ENCODE measurements at places on chromosomes 4 and X.

GRCh38 chr4:1112174-1112820, 1.1 kb downstream of the RNF212 start:
- H3K27ac ChIP-seq, result no peak overlapping the region
- H3K4me3 ChIP-seq, result no peak overlapping the region
- H3K36me3 ChIP-seq, result no peaks in the 10 kb centered on the region
- H3K27me3 ChIP-seq, result peaks cover 78% of the 10 kb centered on the region
- H3K4me1 ChIP-seq, result no peaks in the 10 kb centered on the region

GRCh38 chr4:124262211-124263179, 450.0 kb downstream of the ANKRD50 start:
- no peaks in the 10 kb centered on the region for H3K4me1 ChIP-seq
- no peaks in the 10 kb centered on the region for H3K36me3 ChIP-seq
- H3K27ac ChIP-seq, result no peak overlapping the region
- H3K27me3 ChIP-seq, result no peaks in the 10 kb centered on the region
- DNase-seq, result peak; percentile 84

DNA sequence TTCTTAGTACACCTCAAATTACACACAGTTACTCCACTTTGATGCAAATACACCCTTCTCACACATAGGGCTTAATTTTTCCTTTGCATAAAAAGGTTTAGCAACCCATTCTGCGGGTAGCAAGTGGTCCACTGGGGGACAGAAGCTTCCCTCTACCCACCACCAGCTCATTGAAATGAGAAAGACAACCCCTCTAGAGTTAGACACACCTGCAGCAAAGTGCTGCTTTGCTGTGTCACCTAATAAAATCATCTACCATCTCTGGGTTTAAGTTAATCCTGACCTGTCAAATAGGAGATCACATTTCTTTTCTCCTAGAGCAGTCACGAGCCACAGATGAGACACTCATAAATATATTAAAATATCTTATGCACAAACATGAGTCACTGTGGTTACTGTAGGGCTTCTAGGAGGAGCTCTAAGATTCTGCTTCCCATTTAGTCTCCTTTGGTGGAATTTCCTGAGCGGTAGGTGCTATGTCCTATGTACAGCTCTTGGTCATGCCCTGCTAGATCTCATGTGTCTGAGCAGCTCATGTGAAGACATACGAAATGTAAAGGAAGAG, 11.9 kb downstream of the BMX start:
- no peak overlapping the region for H3K4me3 ChIP-seq
- H3K27ac ChIP-seq, result no peak overlapping the region
- H3K36me3 ChIP-seq, result no peaks in the 10 kb centered on the region
- peaks cover 9% of the 10 kb centered on the region for H3K4me1 ChIP-seq

GRCh38 chrX:23332888-23333821, 1.5 kb upstream of the PTCHD1 start:
- H3K36me3 ChIP-seq, result no peaks in the 10 kb centered on the region
- peak overlapping the region; percentile 55 for H3K4me3 ChIP-seq
- H3K4me1 ChIP-seq, result peaks cover 17% of the 10 kb centered on the region
- H3K27me3 ChIP-seq, result peaks cover 90% of the 10 kb centered on the region
- DNase-seq, result peak; percentile 32

GRCh38 chr4:4425119-4425690, 38.3 kb downstream of the NSG1 start:
- no peak overlapping the region for H3K27ac ChIP-seq
- no peak overlapping the region for H3K4me3 ChIP-seq
- DNase-seq, result no peak
- no peaks in the 10 kb centered on the region for H3K36me3 ChIP-seq
- H3K27me3 ChIP-seq, result no peaks in the 10 kb centered on the region

GRCh38 chr4:71304289-71304850, 34.5 kb upstream of the SLC4A4 start:
- no peak overlapping the region for H3K27ac ChIP-seq
- H3K4me3 ChIP-seq, result no peak overlapping the region
- H3K4me1 ChIP-seq, result no peaks in the 10 kb centered on the region
- no peaks in the 10 kb centered on the region for H3K27me3 ChIP-seq

- peak; percentile 75 for DNase-seq
- H3K27me3 ChIP-seq, result no peaks in the 10 kb centered on the region
- peaks cover 91% of the 10 kb centered on the region for H3K4me1 ChIP-seq
- H3K36me3 ChIP-seq, result no peaks in the 10 kb centered on the region
- H3K4me3 ChIP-seq, result peak overlapping the region; percentile 9
Observed at GRCh38 chr4:182555997-182556418, 312.8 kb downstream of the TENM3 start.

DNA sequence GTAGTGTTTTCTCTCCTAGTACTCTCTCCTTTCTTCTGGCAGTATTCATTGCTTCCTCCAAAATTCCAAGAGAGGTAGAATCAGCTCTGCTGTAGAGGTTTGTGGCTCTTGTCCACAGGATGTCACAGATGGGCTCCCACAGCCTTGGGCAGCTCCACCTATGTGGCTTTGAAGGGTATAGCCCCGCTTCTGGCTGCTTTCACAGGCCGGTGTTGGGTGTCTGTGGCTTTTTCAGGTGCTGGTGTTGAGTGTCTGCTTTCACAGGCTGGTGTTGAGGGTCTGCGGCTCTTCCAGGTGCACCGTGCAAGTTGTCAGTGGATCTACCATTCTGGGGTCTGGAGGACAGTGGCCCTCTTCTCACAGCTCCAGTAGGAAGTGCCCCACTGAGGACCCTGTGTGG, 7.9 kb upstream of the AADAT start:
- no peaks in the 10 kb centered on the region for H3K27me3 ChIP-seq
- DNase-seq, result no peak
- H3K36me3 ChIP-seq, result no peaks in the 10 kb centered on the region
- H3K27ac ChIP-seq, result no peak overlapping the region
- H3K4me1 ChIP-seq, result no peaks in the 10 kb centered on the region

GRCh38 chrX:152652467-152652866, 14.8 kb downstream of the GABRQ start:
- H3K4me3 ChIP-seq, result no peak overlapping the region
- H3K4me1 ChIP-seq, result no peaks in the 10 kb centered on the region
- no peaks in the 10 kb centered on the region for H3K36me3 ChIP-seq
- DNase-seq, result no peak
- no peak overlapping the region for H3K27ac ChIP-seq

DNA sequence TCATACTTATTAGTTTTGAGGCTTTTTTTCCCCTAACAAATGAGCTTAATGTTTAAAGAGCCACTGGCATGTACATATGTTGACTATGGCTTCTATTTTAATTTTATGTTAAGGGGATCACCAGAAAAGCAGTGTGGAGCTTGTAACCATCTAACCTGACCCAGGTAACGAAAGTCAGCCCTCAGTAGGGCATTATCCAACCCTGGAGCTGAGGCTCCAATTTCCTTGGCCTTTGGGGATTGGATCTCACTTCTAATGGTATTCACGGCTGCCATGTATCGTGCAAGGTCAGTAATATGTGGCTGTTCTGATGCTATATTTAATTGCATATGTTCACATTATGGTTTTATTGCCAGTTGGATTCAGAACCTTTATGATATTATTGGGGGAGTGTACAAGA, 75.2 kb upstream of the CCSER1 start:
- no peak overlapping the region for H3K4me3 ChIP-seq
- DNase-seq, result no peak
- H3K36me3 ChIP-seq, result no peaks in the 10 kb centered on the region
- no peak overlapping the region for H3K27ac ChIP-seq
- no peaks in the 10 kb centered on the region for H3K4me1 ChIP-seq

DNA sequence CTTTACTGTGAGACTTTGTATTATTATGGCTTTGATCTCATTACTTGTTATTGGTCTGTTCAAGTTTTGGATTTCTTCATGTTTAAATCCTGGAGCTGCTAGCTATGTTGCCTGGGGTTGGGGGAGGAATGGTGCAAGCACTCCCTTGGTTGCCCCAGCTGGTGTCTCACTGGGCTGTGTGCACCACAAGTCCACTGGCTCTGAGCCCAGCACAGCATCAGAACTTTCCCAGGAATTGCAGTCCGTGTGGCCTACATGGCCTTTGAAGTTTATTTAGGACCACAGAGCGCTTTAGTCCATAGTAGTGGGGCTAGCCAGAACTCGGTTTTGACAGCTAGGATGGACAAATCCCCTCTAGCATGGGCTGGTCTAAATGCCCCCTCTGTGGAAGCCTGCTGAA, 278.8 kb upstream of the RPS6KA3 start:
- no peak overlapping the region for H3K4me3 ChIP-seq
- no peak overlapping the region for H3K27ac ChIP-seq
- no peaks in the 10 kb centered on the region for H3K36me3 ChIP-seq
- DNase-seq, result no peak
- no peaks in the 10 kb centered on the region for H3K27me3 ChIP-seq

DNA sequence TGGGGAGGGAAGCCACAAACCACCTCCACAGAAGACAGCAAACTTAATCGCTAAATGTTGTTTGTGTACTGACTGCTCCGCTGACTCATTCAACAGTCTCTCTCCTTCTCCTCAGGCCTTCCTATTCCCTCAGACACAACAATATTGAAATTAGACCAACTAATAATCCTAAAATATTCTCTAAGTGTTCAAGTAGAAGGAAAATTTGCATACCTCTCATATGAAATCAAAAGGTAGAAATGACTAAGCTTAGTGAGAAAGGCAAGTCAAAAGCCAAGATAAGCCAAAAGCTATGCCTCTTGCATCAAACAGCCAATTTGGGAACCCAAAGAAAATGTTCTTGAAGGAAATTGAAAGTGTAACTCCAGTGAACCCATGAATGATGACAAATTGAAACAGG, 75.7 kb upstream of the ARHGAP24 start:
- no peak overlapping the region for H3K4me3 ChIP-seq
- H3K27ac ChIP-seq, result no peak overlapping the region
- H3K27me3 ChIP-seq, result no peaks in the 10 kb centered on the region
- H3K4me1 ChIP-seq, result no peaks in the 10 kb centered on the region

DNA sequence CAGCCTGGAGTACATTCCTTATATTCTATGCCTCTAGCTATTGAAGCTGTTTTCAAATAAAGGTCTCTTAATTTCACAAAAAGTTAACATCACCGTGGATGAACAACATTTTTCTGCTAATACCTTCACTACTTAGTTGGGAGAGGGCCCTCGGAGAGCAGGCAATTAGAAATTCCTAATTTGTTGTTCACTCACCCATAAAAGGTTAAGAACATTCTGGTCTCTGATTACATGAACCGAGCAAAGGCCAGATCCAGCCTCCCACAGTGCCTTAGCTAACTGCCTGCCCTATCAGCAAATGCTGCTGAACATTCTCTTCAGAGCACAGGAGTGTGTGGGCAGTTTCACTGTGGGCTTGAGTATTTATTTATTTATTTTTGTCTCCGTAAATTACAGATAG, 36.0 kb upstream of the TTC29 start:
- H3K27ac ChIP-seq, result peak overlapping the region; percentile 85
- H3K27me3 ChIP-seq, result no peaks in the 10 kb centered on the region
- no peaks in the 10 kb centered on the region for H3K36me3 ChIP-seq
- no peak overlapping the region for H3K4me3 ChIP-seq
- peaks cover 47% of the 10 kb centered on the region for H3K4me1 ChIP-seq
- DNase-seq, result peak; percentile 84

GRCh38 chr4:147477439-147477838, 3.5 kb upstream of the EDNRA start:
- H3K4me1 ChIP-seq, result peaks cover 8% of the 10 kb centered on the region
- peaks cover 35% of the 10 kb centered on the region for H3K27me3 ChIP-seq
- no peak overlapping the region for H3K27ac ChIP-seq
- H3K36me3 ChIP-seq, result no peaks in the 10 kb centered on the region
- no peak for DNase-seq
- H3K4me3 ChIP-seq, result no peak overlapping the region

- no peak overlapping the region for H3K4me3 ChIP-seq
- H3K27me3 ChIP-seq, result no peaks in the 10 kb centered on the region
- H3K27ac ChIP-seq, result no peak overlapping the region
- H3K36me3 ChIP-seq, result no peaks in the 10 kb centered on the region
Observed at GRCh38 chrX:23788521-23788920, 5.5 kb downstream of the SAT1 start.

DNA sequence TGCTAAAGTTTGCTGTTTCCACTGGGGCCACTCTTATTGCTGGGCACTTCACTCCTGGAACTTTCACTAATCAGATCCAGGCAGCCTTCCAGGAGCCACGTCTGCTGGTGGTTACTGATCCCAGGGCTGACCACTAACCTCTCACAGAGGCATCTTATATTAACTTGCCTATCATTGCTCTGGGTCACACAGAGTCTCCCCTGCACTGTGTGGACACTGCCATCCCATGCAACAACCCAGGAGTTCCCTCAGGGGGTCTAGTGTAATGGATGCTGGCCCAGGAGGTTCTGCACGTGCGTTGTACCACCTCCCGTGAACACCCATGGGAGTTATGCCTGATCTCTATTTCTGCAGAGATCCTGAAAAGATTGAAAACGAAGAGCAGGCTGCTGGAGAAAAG, 41.8 kb upstream of the IQSEC2 start:
- peaks cover 69% of the 10 kb centered on the region for H3K27me3 ChIP-seq
- no peaks in the 10 kb centered on the region for H3K36me3 ChIP-seq
- H3K27ac ChIP-seq, result no peak overlapping the region
- H3K4me1 ChIP-seq, result no peaks in the 10 kb centered on the region
- no peak for DNase-seq

- peaks cover 15% of the 10 kb centered on the region for H3K4me1 ChIP-seq
- no peak overlapping the region for H3K27ac ChIP-seq
- H3K27me3 ChIP-seq, result peaks cover 49% of the 10 kb centered on the region
Observed at GRCh38 chr4:1109333-1109732, 4.0 kb downstream of the RNF212 start.

DNA sequence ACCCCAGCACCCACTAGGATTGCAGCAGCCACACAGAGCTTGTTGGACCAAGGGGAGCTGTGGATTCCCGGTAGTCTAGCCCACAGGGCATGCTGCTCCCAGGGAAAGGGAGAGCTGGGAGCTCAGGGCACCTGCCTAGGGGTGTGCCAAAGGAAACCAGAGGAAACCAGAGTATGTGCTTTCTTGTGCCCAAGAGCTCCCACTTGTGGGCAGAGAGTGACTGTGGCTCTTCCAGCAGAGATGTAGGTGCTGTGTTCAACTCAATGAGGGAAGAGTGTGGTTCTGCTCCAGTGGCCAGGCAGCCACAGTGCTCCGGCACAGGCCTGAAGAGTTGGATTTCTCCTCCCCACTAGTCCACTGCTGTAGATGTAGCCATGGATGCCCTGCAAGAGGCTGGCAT, 1050.0 kb upstream of the INTU start:
- DNase-seq, result peak; percentile 31
- no peaks in the 10 kb centered on the region for H3K27me3 ChIP-seq
- no peaks in the 10 kb centered on the region for H3K36me3 ChIP-seq
- no peak overlapping the region for H3K4me3 ChIP-seq

- H3K27me3 ChIP-seq, result no peaks in the 10 kb centered on the region
- no peak for DNase-seq
- H3K4me1 ChIP-seq, result peaks cover 16% of the 10 kb centered on the region
- no peak overlapping the region for H3K27ac ChIP-seq
- no peaks in the 10 kb centered on the region for H3K36me3 ChIP-seq
Observed at GRCh38 chr4:123233136-123233768, 163.3 kb upstream of the SPRY1 start.

- no peak overlapping the region for H3K4me3 ChIP-seq
- no peaks in the 10 kb centered on the region for H3K27me3 ChIP-seq
- no peaks in the 10 kb centered on the region for H3K36me3 ChIP-seq
- peak; percentile 13 for DNase-seq
Observed at GRCh38 chrX:136954930-136955329, 74.4 kb upstream of the RBMX start.

GRCh38 chr4:105068516-105068915, 78.2 kb upstream of the TET2 start:
- H3K36me3 ChIP-seq, result no peaks in the 10 kb centered on the region
- DNase-seq, result no peak
- no peaks in the 10 kb centered on the region for H3K4me1 ChIP-seq
- H3K27me3 ChIP-seq, result no peaks in the 10 kb centered on the region
- no peak overlapping the region for H3K4me3 ChIP-seq
- no peak overlapping the region for H3K27ac ChIP-seq

Data from neural progenitor cell (in vitro differentiated cells).